Fibroblast of the aortic adventitia (primary cell): ENCODE measurements at places on chromosomes 3 and 15. TPM values are rescaled to one million over a fixed set of nuclear protein-coding genes. Genes with fewer than 3 reads are reported as not detected.

Gene ZIC1
- 0.18 TPM in 1 of 2 replicates, not detected in the other for total RNA-seq

Gene GOLGA8G
- not detected in 2 replicates for total RNA-seq

Gene PRSS50
- total RNA-seq = not detected in 2 replicates

Gene AHSG
- total RNA-seq = not detected in 2 replicates

Gene CIB1
- total RNA-seq = 12.8 and 32.3 TPM in 2 replicates

Gene TRPM7
- 92.6 and 101 TPM in 2 replicates for total RNA-seq

GRCh38 chr15:50907601-50908208 is 778 bp upstream of the AP4E1 start:
- DNase-seq = peak; percentile 46

DNA sequence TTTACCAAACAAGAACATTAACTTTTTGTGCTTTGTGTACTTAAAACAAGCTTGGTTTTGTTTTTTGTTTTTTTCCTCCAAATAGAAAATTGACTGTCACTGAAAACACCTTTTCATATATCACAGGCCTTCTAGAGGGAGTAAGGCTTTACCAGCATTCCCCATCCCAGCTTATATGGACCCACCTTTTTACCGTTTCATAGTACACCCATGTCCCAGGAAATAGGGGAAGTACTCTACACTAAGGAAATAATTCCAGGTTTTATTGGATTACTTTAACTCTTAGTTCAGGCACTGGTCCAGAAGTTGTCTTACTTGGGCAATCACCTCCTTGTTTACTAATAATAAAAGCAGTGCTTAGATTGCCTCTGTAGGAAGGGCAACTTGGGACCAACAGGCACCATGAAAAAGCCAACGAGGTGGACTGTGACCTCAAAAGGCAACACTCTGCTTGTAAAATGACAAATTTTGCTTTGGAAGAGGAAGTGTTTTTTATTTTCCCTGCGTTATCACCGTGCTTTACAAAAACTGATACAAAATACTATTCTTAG is 26.2 kb downstream of the HMG20A start:
- no peak for DNase-seq

DNA sequence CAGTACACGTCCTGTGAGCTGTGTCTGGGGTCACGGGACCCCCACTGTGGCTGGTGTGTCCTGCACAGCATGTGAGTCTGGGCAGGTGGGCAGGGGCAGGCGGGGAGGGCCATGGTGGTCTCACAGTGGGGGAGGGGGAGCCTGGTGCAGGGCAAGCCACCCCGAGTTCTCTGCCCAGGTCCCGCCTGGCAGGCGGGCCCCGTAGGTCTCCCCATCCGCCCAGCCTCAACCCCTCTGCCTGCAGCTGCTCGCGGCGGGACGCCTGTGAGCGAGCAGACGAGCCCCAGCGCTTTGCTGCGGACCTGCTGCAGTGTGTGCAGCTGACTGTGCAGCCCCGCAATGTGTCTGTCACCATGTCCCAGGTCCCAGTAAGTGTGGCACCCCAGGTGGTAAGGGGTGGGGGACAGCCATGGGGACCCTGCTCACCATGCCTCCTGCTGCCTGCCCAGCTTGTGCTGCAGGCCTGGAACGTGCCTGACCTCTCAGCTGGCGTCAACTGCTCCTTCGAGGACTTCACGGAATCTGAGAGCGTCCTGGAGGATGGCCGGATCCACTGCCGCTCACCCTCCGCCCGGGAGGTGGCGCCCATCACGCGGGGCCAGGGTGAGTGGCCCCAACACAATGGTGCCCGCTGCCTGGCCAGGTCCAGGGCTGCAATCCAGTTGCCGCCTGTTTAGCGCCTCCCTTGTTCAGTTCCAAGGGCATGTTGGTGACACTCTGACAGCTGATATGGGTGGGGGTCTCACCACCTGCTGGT is 21.9 kb downstream of the PLXNA1 start:
- no peak for DNase-seq

DNA sequence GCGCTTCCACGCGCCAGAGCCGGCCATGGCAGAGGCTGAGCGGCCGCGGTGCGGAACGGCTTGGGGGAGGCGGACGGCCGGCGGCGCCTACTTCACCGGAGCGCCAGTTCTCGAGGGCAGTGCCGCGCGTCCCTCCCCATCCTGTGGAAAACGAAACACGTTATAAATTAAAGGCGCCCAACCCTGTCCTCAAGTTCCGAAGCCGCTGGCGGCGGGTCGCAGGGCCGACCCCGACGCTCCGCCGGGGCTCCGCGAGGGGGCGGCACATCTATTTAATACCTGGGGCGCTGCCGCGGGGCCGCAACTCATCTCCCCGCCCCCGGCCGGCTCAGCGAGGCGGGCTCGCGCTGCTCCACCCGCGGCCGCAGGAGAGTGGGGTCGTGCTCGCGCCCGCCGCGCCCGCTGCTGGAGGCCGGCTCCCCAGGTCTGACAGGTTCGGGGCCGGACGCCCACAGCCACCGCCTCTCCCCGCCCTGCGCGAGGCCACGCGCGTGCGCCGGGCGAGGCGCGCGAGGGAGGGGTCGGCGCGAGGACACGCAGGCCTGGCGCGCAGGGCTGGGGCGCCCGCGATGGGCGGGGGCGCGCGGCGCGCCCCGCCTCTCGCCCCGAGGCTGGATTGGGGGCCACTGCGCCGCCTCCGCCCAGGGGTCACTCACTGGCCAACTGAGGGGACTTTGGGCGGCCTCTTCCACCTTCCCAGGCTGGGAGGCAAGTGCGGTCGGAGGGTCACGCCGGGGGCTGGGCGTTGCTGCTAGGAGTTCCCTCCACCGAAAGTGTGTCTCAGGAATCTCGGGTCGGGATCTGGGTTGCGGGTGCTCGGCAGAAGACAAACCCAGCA is at the start of gene SLC30A4:
Gene SLC30A4, minus strand, starts transcription at position 428 of the 838 bp plus-strand sequence. Its CDS starts 401 bp downstream, at position 27.
- DNase-seq = peak; percentile 53

DNA sequence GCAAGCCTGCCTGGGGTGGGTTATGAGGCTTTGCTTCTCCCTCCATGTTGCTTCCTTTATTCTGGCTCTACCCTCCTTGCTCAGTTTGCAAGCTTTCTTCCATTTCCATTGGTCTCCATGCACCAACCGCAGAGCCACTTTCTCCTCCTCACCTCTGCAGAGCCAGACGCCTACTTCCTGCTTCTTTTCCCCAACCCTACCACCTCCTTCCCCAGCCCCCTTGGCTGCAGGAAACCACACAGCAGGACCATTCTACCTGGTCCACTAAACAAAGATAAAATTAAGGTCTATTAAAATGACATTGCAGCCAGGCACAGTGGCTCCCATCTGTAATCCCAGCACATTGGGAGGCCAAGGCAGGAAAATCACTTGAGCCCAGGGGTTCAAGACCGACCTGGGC is 10.0 kb upstream of the CAV3 start:
- no peak for DNase-seq

DNA sequence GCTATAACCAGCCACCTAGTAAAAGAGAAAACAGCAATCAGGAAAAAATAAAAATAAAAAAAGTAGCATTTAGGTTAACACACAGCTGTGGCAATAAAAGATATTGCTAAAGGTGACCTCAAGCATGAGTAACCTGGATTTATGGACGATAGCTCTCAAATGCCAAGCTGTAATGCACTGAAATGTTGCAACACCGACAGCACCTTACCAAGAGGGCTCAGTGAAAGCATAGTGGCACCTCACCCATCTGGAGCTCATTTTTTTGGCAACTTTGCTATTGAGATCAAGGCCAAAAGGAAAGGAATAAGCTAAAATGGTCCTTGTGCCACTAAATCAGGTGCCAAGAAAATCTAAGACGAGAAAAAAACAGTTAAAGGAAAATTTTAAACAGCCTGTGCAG is 2.5 kb downstream of the HACD2 start:
- DNase-seq = no peak

GRCh38 chr15:67777773-67778172 is 47.5 kb upstream of the SKOR1 start:
- DNase-seq = no peak

DNA sequence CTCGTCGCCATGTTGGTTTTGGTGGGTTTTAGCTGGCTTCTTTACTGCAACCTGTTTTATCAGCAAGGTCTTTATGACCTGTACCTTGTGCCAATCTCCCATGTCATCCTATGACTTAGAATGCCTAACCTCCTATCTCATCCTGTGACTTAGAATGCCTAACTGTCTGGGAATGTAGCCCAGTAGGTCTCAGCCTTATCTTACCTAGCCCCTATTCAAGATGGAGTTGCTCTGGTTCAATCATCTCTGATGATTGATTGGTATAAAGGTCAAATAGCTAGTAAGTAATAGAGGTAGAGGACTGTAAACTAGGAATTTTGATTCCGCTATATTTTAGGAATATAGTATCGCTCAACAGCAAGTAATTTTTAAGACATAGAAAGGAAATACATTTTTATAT is 1.3 kb upstream of the ACKR2 start:
- DNase-seq = no peak

DNA sequence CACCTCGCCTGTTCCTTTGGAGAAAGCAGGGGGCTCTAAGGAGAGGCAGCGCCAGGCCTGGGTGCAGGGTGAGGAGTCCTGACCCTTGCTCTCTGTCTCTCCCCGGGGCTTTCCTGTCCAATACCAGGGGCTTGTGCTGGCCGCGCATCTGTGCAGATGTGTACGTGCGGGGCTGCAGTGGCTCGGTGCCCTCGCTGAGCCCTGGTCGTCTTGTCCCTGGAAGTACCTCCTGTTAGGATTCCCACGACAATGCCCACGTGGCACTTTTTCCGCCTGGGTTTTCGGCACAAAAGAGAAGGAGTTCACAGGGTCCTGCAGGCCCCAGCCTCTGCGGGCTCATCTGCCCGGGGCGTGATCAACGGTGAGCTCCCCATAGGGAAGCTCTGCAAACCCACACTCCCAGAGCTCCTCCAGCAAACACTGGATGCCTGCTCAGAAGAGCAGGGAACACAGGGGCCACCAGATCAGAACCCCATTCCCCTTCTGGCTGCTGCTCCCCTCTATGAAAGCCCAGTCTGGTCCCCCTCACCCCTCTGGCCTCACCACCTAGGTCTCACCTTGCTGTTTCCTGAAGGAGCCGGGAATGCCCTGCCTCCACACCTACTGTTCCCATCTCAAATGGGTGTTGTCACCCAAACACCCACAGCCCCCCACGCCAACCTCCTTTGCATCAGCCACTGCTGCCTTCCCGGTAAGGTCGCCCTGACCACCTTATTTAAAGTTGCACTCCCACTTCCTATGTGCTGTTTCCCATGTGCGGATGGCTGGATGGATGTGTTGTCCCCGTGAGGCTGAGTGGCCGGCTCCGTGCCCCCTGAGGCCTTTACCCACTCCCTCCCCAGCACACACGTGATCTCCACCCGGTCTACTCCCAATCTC is 62.6 kb upstream of the PRR20G start:
- no peak for DNase-seq

- no peak for DNase-seq
Measured at GRCh38 chr3:66140106-66140505, 80.7 kb upstream of the SLC25A26 start.

GRCh38 chr3:49616491-49616941 is 57.6 kb upstream of the APEH start:
- DNase-seq = peak; percentile 52

DNA sequence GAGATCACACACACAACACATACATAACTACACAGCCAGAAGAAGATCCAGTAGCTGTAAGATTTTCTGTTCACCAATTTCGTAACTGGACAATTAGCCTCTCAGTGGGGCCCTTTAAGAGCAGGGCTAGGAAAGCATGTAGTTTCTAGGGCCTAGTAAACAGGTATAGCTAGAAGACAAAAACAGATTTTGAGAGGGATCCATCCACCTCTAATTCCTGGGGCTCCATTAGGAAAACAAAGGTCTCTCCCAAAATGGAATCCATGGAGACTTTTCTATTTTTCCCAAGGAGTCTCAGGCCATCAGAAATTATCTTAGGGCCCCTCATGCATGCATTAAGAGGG is 10.5 kb downstream of the KIF15 start:
- no peak for DNase-seq

DNA sequence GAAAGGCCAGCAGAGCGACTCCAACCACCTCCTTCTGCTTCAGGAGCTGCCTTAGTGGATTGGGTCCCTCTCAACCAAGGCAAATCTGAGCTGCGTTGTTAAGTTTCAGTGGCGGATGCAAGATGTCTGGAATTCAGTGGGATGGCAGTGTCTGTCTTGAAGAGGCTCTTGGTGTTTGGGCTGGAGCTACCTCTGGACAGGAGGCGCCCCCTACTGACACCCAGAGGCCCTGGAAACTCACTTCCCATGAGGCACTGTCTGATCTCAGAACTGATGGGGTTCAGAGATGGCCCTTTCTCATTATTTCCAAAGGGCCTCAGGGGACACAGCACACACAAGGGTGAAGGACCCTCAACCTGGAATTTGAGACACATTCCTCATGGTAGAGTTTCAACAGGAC is 6.0 kb upstream of the SLC28A1 start:
- DNase-seq = peak; percentile 51

GRCh38 chr3:126525091-126525852 is 1.3 kb downstream of the CHST13 start:
- no peak for DNase-seq

DNA sequence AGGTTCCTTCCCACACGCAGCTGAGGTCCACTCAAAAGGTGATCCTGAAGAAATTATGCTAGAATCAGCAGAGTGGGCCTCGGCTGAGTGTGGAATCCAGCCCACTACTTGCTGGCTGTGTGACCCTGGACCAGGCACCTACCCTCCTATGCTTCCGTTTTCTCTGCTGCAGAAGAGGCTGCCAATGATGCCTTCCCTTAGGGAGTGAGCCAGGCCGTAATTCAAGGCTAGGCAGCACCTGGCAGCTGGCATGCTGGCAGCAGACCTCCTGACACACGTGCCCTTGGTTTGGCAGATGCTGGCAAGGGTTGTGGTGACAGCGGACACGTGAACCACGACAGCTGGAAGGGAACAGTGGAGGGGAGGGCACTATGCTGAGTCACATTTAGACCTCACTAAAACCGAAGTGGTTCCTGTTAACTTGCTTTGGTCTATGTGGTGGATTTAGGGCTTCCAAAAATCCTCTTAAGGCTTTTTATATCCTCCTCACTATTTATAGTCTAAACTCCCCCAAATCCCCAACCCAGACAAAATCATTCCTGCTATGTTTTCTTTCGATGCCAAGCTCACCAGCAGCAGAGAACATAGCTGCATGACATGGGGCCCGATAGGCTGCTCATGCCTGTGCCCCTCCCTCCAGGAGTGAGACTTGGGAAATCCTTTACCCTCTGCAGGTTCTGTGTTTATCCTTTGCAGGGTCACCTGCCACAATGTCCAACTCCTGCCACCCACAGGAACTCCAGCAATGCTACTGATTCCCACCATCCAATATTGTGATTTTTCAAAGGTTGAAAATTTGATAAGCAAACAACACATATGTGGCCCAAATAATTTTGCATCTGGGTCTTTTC is 10.6 kb upstream of the PCSK6 start:
- no peak for DNase-seq

GRCh38 chr3:56916716-56917360 is 115.1 kb upstream of the ARHGEF3 start:
- no peak for DNase-seq

DNA sequence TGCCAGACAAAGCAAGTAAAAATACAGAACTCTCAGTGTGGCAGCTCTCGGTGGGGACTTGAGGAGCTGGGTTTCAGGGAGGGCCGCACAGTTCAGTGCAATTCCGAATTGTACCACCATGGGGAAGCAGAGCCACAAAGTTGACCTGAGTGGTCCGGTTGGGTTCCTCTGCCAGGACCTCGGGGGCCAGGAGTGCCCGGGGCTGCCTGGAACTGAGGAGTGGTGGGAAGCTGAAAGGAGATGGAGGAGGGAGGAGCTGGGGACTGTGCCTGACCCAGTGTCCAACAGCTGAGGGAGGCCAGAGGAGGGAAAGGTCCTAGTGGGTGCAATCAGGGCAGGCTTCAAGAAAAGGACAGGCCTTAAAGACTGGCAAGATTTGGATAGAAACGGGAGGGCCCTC is 32.2 kb upstream of the TRH start:
- DNase-seq = peak; percentile 64
